ENCODE measurements at places on chromosomes 2 and 18.

- DNase-seq = no peak
Measured at GRCh38 chr18:42163321-42163720, 208.3 kb downstream of the PIK3C3 start.

DNA sequence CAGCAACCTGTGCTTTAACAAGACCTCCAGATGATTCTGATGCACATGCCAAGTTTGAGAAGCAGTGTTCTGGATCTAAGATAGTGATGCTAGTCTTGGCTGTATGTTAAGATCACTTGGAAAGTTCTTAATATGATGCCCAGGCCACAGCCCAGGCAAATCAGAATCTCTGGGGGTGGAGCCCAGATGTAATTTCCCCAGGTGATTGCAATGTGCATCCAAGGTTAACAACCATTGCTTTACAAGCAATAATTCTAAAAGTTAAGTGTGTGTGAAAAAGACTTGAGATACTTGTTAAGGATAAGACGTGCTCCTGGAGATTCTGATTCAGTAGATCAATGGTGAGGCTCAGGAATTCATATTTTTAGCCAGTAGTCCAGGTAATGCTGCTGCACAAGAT is 44.3 kb upstream of the MYO1B start:
- no peak for DNase-seq

- DNase-seq = no peak
Measured at GRCh38 chr2:191500566-191500883, 177.4 kb upstream of the NABP1 start.

- no peak for DNase-seq
Measured at GRCh38 chr2:43792653-43793052, 18.8 kb downstream of the DYNC2LI1 start.

- no peak for DNase-seq
Measured at GRCh38 chr2:172091000-172091641, 5.8 kb downstream of the DLX1 start.

DNA sequence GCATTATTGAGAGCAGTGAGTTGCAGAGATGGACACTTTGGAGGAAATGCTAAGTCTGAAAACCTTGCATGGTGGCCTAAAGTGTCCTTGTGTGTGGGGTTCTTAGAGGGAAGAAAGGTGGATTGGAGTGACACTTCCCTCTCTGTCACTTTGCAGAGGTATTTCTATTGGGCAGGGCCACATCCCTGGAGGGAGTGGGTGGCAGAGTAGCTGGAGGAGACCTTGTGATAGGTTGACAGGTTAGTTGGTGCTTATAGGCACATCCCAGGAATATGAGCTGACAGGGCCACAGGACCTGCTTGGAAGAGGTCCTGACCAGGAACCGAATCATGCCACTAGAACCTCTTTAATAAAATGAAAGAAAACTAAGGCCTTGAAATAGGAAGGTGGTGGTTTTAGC is 972 bp upstream of the IGFBP5 start:
- no peak for DNase-seq

DNA sequence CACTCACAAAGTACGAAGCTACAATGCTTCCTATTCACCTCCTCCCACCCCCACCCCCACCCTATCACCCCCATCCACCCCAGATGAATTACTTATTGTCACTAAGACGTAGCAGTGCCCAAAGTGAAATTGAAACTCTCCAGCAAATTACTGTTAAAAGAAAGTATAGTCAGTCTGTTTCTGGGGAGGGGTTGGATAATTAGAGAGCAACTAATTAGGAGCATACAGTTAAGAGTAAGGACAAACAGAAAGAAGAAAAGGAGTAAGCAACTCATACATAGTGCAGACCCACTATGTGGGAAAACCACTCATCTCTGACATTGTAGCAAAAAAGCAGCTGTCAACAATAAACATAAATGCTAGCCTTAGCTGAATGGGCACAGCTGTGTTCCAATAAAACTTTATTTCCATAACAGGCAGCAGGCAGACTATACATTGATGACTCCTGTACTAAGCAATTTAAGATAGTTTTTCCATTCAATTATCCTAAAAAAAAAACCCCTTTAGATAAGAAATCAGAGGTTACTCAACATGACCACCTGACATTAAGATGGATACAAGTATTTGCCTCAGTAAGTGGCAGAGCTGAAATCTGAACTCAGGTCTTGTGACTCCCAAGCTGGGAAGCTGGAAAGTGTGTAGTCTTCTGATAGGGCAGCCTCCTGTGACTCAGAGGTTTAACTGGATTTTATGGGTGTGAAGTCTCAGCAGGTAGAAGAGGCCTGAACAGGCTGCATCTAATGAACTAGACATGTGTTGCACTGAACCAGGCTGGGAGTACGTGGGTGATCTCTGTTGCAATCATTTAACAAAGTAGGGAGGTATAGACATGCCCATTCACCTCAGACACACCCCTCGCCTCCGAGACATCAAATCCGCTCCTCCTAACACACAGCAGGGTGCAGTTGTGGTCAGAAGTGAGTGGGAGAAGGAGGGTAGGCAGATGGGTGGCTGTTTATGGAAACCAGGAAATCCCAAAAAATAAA is 171.8 kb upstream of the KLF7 start:
- no peak for DNase-seq

DNA sequence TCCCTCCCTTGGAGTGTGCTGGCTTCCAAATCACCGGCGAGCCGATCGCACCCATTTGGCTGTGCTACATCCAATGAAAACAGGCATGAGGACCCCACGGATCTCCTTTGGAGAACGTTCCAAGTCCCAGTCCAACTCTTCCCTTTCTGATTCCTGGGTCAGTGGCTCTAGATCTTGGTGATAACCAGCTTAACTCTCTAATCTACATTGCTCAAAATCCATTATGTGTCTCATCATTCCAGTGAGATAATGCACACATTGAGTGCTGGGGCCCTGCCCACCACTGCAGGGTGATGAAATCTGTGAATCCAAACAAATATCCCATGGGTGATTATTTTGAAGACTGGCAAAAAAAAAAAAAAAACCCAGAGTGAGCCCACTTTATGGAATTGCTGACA is 232.7 kb upstream of the COPS8 start:
- no peak for DNase-seq

- peak; percentile 38 for DNase-seq
Measured at GRCh38 chr2:25362434-25363145, 20.9 kb upstream of the DNMT3A start.

GRCh38 chr18:24502667-24503523 is 42.5 kb downstream of the HRH4 start:
- DNase-seq = no peak

GRCh38 chr18:44370861-44371260 is 309.8 kb upstream of the SETBP1 start:
- DNase-seq = no peak

- no peak for DNase-seq
Measured at GRCh38 chr2:220347626-220348025, 720.2 kb downstream of the SLC4A3 start.

DNA sequence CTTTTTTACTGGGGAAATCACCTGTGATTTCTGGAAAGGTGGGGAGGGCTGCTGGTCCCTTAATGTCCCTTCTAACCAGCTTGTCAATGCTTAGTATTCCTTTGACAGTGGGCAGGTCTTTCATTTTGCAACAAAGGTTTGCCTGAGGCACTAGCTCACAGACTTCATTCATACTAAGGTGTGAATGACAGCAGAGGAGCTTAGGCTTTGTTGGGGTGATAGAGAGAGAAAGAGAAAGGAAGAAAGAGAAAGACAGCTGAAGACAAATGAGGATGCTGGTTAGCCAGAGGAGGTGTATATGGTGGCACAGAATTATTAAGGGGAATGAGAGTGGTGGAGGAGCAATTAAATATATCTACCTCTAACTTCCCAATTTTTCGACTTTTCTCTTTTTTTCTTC is 28.9 kb upstream of the GTF2A1L start:
- no peak for DNase-seq

GRCh38 chr2:158239271-158239670 is 137.6 kb downstream of the UPP2 start:
- no peak for DNase-seq

DNA sequence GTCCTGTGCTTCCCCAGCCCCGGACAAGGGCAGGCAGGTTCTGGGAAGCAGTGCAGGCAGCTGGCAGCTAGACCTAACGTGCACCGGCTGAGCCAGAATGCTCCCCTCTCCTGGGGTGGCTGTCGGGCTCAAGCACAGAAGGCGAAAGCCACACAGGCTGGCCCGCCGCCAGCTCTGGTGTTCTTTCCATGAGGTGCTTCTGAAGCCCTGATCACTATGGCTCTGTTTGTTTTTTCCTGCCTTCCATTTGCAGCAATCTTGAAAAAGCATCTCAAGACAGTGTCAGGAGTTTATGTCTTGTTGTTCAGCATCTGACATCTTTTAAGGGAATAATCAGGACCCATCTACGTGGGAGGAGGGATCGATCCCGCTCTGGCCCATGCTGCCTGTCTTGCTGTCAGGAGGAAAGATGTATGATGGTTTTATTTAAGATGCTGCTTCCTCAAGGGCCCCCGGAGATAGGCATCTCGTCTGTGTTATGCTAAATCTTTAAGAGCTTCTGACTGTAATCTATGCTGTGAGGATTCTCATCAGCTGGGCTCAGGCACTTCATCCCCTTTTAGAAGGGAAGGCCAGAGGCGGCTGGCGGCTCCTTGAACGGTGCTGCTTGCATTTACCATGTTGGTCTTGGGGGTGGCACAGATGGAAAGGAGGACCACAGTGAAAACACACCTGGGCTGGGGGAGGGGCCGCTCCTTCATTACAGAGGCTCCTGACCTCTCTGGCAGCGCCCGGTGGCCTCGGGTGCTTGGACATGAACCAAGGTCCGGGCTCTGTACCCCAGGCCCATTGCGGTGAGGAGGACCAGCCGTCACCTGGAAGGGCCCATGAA is 118.5 kb upstream of the HDAC4 start:
- no peak for DNase-seq

GRCh38 chr2:46655551-46656436 is 176.4 kb downstream of the TMEM247 start:
- DNase-seq = no peak

- DNase-seq = no peak
Measured at GRCh38 chr2:19933351-19933981, 31.7 kb upstream of the TTC32 start.

- DNase-seq = no peak
Measured at GRCh38 chr2:219104107-219105035, 43.6 kb upstream of the IHH start.

DNA sequence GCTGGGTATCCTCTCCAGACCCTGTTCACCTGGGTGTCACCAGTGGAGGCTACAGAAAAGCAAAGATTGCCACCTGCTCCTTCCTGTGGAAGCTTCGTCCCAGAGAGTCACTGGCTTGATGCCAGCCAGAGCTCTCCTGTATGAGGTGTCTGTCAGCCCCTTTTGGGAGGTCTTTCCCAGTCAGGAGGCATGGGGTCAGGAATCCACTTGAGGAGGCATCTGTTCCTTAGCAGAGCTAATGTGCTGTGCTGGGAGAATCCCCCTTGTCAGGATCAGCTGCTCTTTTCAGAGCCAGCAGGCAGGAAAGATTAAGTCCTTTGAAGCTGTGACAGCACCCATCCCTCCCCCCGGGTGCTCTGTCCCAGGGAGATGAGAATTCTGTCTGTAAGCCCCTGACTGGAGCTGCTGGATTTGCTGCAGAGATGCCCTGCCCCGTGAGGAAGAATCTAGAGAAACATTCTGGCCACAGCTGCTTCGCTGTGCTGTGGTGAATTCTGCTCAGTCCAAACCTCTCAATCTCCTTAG is 121.8 kb downstream of the GPR39 start:
- DNase-seq = no peak

- peak; percentile 32 for DNase-seq
Measured at GRCh38 chr18:34978953-34979608, 62.1 kb upstream of the MAPRE2 start.

- DNase-seq = no peak
Measured at GRCh38 chr2:12619975-12620374, 96.8 kb upstream of the TRIB2 start.

GRCh38 chr2:180535289-180535688 is 445.1 kb upstream of the UBE2E3 start:
- no peak for DNase-seq

DNA sequence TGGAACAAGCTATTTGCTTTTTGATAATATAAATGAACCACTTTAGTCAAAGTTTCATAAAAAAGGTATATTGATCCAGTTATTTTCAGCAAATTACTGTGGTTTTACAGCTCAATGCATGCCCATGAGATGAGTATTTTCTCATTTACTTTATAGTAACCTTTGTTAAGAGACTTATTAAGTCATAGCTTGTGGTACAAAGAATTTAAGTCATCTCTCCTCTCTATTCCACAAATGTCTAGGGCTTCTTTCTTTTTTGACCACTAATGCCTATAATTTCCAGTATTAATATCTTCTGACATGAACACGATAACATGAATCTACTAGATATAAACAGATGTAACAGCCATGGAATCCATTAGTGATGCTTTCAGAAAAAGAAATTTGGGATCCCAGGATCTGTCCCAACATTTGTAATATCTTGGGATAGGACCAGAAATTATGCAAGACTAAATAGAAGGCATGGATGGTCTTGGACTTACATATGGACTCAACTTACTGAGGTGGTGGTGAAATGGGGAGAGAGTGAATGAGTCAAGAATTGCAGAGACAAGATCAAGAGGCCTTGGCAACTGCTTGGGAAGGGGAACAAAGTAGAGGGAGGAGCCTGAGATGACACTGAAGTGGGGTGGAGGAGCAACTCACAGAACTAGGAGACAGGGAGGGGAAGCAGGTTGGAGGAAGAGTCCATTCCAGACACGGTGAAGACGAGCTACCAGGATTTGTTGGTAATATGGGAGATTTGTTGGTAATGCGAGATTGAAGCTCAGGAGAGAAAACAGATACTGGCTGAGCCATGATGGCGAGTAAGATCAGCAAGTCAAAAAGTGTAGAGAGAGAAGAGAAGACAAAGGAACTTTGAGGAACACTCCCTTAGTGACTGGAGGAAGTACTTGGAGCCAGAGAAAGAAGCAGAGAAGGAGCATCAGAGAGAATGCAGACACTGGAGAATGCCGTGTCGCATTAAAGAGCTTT is 42.4 kb upstream of the KDM3A start:
- DNase-seq = no peak

- DNase-seq = no peak
Measured at GRCh38 chr2:39144416-39144815, 23.6 kb upstream of the SOS1 start.

DNA sequence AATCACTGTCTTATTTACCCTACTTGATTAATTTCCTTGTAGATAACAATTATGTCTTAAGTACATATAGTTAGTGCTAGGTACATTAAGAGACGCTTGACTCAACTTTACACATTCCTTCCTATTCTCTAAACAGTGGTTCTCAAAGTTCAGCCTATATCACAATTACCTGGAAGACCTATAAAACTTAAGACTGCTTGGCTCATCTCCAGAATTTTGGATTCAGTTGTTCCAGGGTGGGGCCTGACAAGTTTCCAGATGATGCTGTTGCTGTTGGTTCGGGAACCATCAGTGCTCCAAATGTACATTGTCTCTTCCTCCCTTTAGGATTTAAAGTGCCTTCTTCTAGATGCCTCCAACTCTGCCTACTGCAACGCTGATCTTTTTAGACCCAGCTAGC is 4.0 kb downstream of the PPP3R1 start:
- DNase-seq = no peak

GRCh38 chr2:172460780-172461201 is 33.4 kb downstream of the ITGA6 start:
- DNase-seq = no peak

GRCh38 chr2:134245340-134245984 is 8.4 kb upstream of the MGAT5 start:
- peak; percentile 52 for DNase-seq

- DNase-seq = no peak
Measured at GRCh38 chr2:181762848-181763247, 82.5 kb upstream of the NEUROD1 start.

- no peak for DNase-seq
Measured at GRCh38 chr2:143745060-143745459, 615.8 kb downstream of the ARHGAP15 start.
